ENCODE measurements at places on chromosomes 2 and 18.

DNA sequence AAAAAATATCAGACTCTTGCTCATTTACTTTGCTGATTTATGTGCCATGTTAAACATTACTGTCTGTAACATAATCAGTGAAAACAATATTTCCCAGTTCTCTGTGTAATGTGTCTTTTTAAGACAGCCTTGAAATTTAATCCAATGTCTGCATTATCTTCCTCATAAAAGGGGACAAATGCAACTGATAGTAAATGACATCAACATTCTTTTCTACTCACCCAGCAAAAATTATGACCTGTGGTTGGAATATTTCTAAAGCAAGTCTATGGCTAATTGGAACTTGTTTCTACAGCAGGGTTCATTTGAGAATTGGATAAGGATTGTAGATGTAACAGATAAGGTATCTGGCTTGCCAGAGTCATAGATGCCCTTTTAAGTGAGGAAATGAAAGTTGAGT lies 34.8 kb downstream of the C1D start:
- DNase-seq = no peak
- no peaks in the 10 kb centered on the region for H3K36me3 ChIP-seq
- H3K27ac ChIP-seq = no peak overlapping the region
- H3K4me3 ChIP-seq = no peak overlapping the region
- H3K27me3 ChIP-seq = no peaks in the 10 kb centered on the region

GRCh38 chr2:199144546-199144945 lies 313.2 kb downstream of the SATB2 start:
- no peak overlapping the region for H3K27ac ChIP-seq
- no peaks in the 10 kb centered on the region for H3K4me1 ChIP-seq
- no peak overlapping the region for H3K4me3 ChIP-seq
- DNase-seq = no peak
- no peaks in the 10 kb centered on the region for H3K36me3 ChIP-seq

DNA sequence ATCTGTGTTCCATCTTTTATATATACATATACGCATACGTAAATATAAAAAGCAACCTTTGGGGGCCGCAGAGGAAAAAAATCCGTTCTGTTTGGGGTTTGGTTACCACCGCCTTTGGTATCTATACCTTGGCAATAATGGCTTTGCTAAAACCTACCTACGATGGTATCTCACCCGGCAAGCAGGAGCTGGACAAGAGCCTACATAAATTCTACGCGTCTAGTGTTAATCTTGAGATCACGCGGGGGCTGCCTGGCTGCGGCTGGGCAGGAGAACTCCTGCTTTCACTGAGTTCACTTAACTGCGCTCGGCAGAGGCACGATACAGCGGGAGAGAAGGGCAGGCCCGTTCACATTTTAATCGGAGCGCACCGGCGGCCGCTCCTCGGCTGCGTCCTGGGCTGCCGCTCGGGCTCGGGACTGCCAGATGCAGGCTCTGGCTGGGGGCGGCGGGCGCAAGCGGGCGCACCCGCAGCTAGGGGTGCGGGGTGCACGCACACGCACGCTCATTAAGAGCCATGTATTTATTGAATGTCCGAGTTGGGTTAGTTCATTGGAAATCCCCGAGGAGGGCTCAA lies 1.7 kb upstream of the POU3F3 start:
- peaks cover 10% of the 10 kb centered on the region for H3K4me1 ChIP-seq
- peak overlapping the region; percentile 82 for H3K4me3 ChIP-seq
- peak overlapping the region; percentile 33 for H3K27ac ChIP-seq
- H3K27me3 ChIP-seq = no peaks in the 10 kb centered on the region
- H3K36me3 ChIP-seq = no peaks in the 10 kb centered on the region
- no peak for DNase-seq

DNA sequence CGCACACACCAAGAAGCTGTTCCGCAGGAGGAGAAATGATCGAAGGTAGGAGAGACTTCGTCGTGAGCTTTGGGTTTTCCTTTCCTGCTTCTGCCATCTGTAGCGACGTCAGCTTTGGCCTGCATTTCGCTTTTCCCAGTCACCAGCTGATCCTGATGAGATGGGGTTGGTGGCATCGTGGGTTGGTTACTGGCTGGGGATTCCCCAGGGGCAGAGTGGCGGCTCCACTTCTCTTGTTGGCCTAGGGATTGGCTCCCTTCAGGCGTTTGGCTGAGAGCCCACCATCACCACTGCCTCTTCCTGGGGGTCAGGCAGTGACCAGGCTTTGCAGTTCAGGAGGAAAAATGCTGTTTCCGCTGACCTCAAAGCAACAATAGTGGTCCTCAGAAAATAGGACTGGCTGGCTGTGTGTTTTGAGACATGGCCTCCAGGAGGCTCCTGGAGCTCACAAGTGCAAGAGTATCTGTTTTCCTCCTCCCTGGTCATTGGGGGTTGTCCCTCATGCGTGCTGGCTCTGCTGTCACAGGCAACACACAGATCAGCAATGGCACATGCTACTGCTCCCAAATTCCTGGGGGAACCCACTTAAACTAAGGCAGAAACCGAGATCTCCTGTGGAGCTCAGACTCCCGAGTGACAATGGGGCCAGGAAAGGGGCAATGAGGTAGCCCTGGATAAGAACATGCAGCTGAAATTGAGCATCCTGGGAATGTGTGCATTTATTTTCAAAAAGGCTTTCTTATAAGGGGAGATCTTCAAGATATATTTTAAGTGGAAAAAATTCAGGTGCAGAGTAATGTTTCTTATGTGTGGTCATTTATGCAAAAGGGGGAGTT lies 173.0 kb downstream of the CTIF start:
- peak; percentile 33 for DNase-seq
- no peaks in the 10 kb centered on the region for H3K27me3 ChIP-seq
- H3K27ac ChIP-seq = no peak overlapping the region
- H3K4me1 ChIP-seq = peaks cover 24% of the 10 kb centered on the region

- peaks cover 36% of the 10 kb centered on the region for H3K36me3 ChIP-seq
- peaks cover 7% of the 10 kb centered on the region for H3K4me1 ChIP-seq
- peak overlapping the region; percentile 96 for H3K4me3 ChIP-seq
- no peaks in the 10 kb centered on the region for H3K27me3 ChIP-seq
- no peak for DNase-seq
These were observed 1.7 kb downstream of the TRIP12 start for GRCh38 chr2:229920011-229920641.

DNA sequence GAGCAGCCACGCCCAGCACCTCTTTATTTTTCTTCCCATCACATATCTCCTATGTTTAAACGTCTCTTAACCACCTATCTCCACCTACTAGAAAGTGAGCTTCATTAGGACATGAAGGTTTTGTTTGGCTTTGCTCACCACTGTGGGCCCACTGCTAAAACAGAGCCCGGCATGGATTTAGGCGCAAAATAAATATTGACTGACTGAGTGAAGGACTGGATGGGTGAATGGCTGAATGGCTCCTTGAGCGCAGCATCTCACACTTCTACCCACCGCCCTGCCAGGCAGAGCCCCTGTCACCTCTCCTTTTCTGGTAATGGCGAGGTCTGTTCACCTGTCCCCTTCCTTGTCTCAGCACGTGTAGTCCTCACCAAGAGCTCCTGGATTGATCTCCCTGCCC lies 10.1 kb downstream of the CAPG start:
- no peak for DNase-seq
- H3K4me1 ChIP-seq = no peaks in the 10 kb centered on the region
- peaks cover 2% of the 10 kb centered on the region for H3K27me3 ChIP-seq
- no peak overlapping the region for H3K27ac ChIP-seq

DNA sequence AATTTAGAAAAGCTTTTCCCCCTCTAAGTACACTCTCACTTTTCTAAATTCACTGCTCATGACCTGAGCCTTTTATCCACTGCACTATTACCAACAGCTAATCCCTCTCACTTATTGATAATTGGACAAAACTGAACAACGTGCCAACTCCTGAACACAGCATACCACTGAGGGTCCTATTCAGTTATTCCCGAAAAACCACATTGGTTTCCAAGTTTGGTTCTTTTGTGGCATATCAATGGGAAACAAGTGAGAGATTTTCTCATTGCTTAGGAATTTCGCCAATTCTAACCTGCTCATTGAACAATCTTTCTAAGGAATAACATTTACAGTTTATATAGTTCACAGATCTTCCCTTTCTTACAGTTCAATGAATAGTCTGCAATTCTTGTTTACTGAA lies 977.4 kb downstream of the TMEM182 start:
- no peaks in the 10 kb centered on the region for H3K27me3 ChIP-seq
- no peak overlapping the region for H3K4me3 ChIP-seq
- no peak for DNase-seq
- H3K36me3 ChIP-seq = no peaks in the 10 kb centered on the region
- H3K27ac ChIP-seq = no peak overlapping the region

GRCh38 chr2:198098918-198099317 lies 294.5 kb downstream of the PLCL1 start:
- no peak overlapping the region for H3K4me3 ChIP-seq
- H3K4me1 ChIP-seq = no peaks in the 10 kb centered on the region
- H3K27me3 ChIP-seq = no peaks in the 10 kb centered on the region

DNA sequence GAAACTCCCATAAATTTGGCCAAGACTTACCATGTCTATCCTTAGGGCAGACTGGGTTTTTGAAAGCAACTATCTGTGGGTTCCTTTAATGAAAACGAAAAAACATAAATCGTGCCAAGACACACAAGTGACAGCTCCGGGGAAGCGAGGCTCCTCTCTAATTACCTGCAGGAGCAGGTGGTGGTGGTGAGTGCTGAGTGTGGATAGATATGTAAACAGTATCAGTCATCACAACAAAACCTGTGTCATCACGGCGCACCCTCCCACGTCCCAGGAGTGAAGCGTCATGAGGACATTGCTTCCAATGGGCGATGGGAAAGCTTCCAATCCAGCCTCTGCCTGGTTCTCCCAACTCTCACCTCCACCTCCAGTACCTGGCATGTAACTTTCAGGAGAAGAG lies 31.3 kb downstream of the ACKR3 start:
- H3K4me1 ChIP-seq = peaks cover 14% of the 10 kb centered on the region
- no peaks in the 10 kb centered on the region for H3K36me3 ChIP-seq
- no peak overlapping the region for H3K4me3 ChIP-seq
- no peak for DNase-seq
- H3K27ac ChIP-seq = no peak overlapping the region

DNA sequence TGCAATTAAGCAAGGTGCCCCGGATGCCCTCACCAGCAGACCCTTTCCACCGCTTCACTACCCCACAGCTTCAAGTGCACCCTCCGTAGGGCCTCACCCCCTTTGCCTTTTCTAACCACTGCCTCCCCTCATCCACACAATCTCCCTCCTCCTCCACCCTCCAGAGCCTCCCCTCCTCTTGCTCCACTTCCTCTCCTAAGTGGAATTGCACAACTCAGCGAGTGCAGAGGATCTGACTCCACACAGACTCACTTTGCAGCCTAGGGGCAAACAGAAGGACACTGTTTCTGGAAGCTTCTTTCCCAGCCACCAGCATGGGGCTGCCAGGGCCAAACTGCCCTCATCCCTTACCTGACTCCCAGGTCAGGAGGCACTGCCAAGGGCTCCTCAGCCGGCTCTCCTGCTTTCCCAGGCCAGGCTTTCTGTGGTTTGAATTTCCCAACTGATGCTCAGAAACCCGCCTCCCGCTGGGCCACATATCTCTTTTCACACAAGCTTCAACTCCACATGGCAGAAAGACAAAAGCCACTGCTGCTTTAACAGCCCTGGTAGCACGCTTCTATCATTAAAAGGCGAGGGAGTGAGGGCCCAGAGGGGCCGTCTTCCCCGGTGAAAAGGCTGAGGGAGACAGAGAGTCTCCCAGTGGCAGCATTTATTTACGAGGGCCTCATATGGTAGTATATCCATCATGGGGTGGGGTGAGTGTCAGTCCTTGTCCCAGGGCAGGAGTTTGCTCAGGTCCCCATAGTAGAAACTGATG lies 74.7 kb upstream of the MGAT4A start:
- H3K27me3 ChIP-seq = no peaks in the 10 kb centered on the region
- DNase-seq = no peak
- H3K4me1 ChIP-seq = no peaks in the 10 kb centered on the region
- H3K36me3 ChIP-seq = no peaks in the 10 kb centered on the region
- no peak overlapping the region for H3K4me3 ChIP-seq

DNA sequence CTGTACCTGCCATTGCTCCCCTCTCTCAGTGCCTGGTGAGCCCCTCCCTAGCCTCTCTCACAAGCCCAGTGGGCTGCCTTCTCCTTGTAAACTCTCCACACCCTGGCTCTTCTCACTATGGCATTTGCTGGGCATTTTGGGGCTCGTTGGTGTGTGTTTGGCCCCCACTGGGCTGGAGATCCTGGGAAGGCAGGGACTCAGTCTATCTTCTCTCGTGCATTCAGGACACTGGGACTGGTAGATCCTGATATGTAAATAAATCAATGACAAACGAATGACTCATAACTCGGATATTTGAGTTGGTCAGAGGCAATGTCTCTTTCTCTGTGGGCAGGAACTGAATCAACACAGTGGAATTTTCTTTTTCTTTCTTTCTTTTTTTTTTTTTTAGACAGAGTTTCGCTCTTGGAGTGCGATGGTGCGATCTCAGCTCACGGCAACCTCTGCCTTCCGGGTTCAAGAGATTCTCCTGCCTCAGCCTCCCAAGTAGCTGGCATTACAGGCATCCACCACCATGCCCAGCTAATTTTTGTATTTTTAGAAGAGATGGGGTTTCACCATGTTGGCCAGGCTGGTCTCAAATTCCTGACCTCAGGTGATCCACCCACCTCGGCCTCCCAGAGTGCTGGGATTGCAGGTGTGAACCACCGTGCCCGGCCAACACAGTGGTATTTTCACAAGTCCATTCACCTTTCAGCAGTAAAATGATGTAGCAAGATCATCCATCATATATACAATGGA lies 144.6 kb upstream of the SPRED2 start:
- H3K4me3 ChIP-seq = no peak overlapping the region
- DNase-seq = no peak
- no peaks in the 10 kb centered on the region for H3K27me3 ChIP-seq
- peaks cover 9% of the 10 kb centered on the region for H3K4me1 ChIP-seq
- H3K36me3 ChIP-seq = no peaks in the 10 kb centered on the region
- H3K27ac ChIP-seq = no peak overlapping the region

DNA sequence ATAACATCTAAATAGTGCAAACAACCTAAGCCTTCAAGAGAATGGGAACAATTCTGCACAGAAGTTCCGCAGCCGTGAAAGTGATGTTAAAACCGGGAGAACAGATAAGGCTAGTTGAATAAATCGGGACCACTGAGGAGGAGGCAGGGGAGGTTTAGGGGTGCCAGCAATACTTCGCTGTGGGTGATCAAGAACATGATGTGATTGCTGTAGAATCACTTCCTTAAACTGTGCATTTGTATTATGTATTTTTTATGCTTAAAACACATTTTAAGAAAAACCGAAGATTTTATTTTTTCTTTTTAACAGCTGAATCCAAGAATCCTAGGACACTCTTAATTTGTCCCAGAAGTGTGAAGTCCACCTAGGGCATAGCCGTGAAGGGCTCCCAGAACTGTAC lies 33.6 kb downstream of the TTC32 start:
- H3K4me1 ChIP-seq = peaks cover 4% of the 10 kb centered on the region
- H3K4me3 ChIP-seq = no peak overlapping the region
- no peaks in the 10 kb centered on the region for H3K36me3 ChIP-seq
- peaks cover 68% of the 10 kb centered on the region for H3K27me3 ChIP-seq
- no peak for DNase-seq

GRCh38 chr2:225337183-225337582 lies 62.3 kb upstream of the NYAP2 start:
- peaks cover 4% of the 10 kb centered on the region for H3K4me1 ChIP-seq
- H3K36me3 ChIP-seq = no peaks in the 10 kb centered on the region
- no peak overlapping the region for H3K27ac ChIP-seq
- H3K27me3 ChIP-seq = no peaks in the 10 kb centered on the region
- H3K4me3 ChIP-seq = no peak overlapping the region
- peak; percentile 24 for DNase-seq

- peaks cover 4% of the 10 kb centered on the region for H3K4me1 ChIP-seq
- DNase-seq = peak; percentile 39
- H3K4me3 ChIP-seq = peak overlapping the region; percentile 85
- no peaks in the 10 kb centered on the region for H3K27me3 ChIP-seq
These were observed 1.1 kb upstream of the FRZB start for GRCh38 chr2:182867426-182868053.

- DNase-seq = no peak
- H3K4me1 ChIP-seq = peaks cover 4% of the 10 kb centered on the region
- H3K27ac ChIP-seq = no peak overlapping the region
- H3K27me3 ChIP-seq = no peaks in the 10 kb centered on the region
These were observed 41.2 kb downstream of the GALNT13 start for GRCh38 chr2:153912798-153913396.

Measured in neuronal stem cell (in vitro differentiated cells).